Pancreas (tissue), 10 donors: ENCODE measurements at places on chromosomes 1 and 21. TPM values are rescaled to one million over a fixed set of nuclear protein-coding genes. Genes with fewer than 3 reads are reported as not detected.

APOBEC4 gene
- not detected for polyA plus RNA-seq

SLC25A34 gene
- polyA plus RNA-seq = 6.1 TPM

C8A gene
- polyA plus RNA-seq = not detected

CLCA2 gene
- not detected for polyA plus RNA-seq

ETV3L gene
- polyA plus RNA-seq = not detected

LCE1D gene
- not detected for polyA plus RNA-seq

SUSD4 gene
- 34.6 TPM for polyA plus RNA-seq

SLFNL1 gene
- polyA plus RNA-seq = 1.4 TPM

AGT gene
- 8.4 TPM for polyA plus RNA-seq

HCRTR1 gene
- 0.52 TPM for polyA plus RNA-seq

CFHR3 gene
- polyA plus RNA-seq = not detected

OR10Z1 gene
- polyA plus RNA-seq = not detected

SLC2A5 gene
- polyA plus RNA-seq = 0.16 TPM

ACBD3 gene
- 12.8 TPM for polyA plus RNA-seq

ATP5PF gene
- 158 TPM for polyA plus RNA-seq

MAP1LC3C gene
- polyA plus RNA-seq = 0.35 TPM

NEGR1 gene
- 1.5 TPM for polyA plus RNA-seq

FYB2 gene
- polyA plus RNA-seq = 6.3 TPM

DCDC2B gene
- 0.05 TPM for polyA plus RNA-seq

ZMYND12 gene
- 1.7 TPM for polyA plus RNA-seq

GJB4 gene
- polyA plus RNA-seq = not detected

FAAH gene
- polyA plus RNA-seq = 122 TPM

RAB13 gene
- 118 TPM for polyA plus RNA-seq

SYNC gene
- 0.91 TPM for polyA plus RNA-seq

SELP gene
- 0.91 TPM for polyA plus RNA-seq

KCNK1 gene
- polyA plus RNA-seq = 2.9 TPM

KCNN3 gene
- polyA plus RNA-seq = 0.11 TPM

NCAM2 gene
- polyA plus RNA-seq = under 0.01 TPM

TNNI3K gene
- polyA plus RNA-seq = 0.34 TPM

ZNF695 gene
- not detected for polyA plus RNA-seq

S100A3 gene
- polyA plus RNA-seq = 1.1 TPM

THEM5 gene
- polyA plus RNA-seq = not detected

YY1AP1 gene
- 19.9 TPM for polyA plus RNA-seq

DSCAM gene
- polyA plus RNA-seq = 0.15 TPM

TSPEAR gene
- polyA plus RNA-seq = 1.4 TPM

OLFML2B gene
- 0.34 TPM for polyA plus RNA-seq

OR2T2 gene
- polyA plus RNA-seq = not detected

ZFP69B gene
- 0.85 TPM for polyA plus RNA-seq

ZBTB18 gene
- polyA plus RNA-seq = 12.8 TPM

NHLH1 gene
- 0.14 TPM for polyA plus RNA-seq

MTARC2 gene
- polyA plus RNA-seq = 15.9 TPM

HTR6 gene
- polyA plus RNA-seq = not detected

CNIH3 gene
- polyA plus RNA-seq = 2.0 TPM

MATN1 gene
- polyA plus RNA-seq = 0.07 TPM

OR2T33 gene
- not detected for polyA plus RNA-seq

UBE2U gene
- polyA plus RNA-seq = 0.14 TPM

LEFTY2 gene
- 0.07 TPM for polyA plus RNA-seq
